Endothelial cell of umbilical vein (primary cell): ENCODE measurements at places on chromosomes 7 and 10. TPM values are rescaled to one million over a fixed set of nuclear protein-coding genes. Genes with fewer than 3 reads are reported as not detected.

GRCh38 chr7:110645060-110645459, 445.9 kb upstream of the LRRN3 start:
- no peak overlapping the region for H3K4me3 ChIP-seq
- no peaks in the 10 kb centered on the region for H3K36me3 ChIP-seq
- H3K27ac ChIP-seq = no peak overlapping the region
- no peak for DNase-seq
- H3K4me1 ChIP-seq = no peaks in the 10 kb centered on the region

NFE2L3 gene
- polyA plus RNA-seq = 29.6 and 30.8 TPM in 2 replicates

DNA sequence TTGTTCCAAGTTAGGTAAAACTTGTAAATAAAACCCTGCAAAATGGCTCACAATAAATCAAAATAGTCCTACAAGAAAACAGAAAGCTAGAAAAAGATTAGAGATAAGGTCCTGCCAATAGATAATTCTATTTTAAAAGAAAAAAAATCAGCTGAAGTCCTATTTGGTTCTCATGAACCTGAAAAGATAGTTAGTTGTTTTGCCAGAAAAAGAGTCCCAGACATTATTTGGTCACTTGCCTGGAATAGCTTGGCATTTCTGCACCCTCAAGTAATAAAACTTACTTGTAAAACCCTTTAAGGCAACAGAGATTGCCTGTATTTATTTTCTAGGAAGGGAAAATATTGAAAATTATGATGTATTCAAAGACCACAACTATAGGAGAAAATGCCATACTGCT, 47.7 kb downstream of the LRRN3 start:
- peak overlapping the region; percentile 86 for H3K27ac ChIP-seq
- no peaks in the 10 kb centered on the region for H3K27me3 ChIP-seq
- peak; percentile 3 for DNase-seq
- H3K36me3 ChIP-seq = no peaks in the 10 kb centered on the region
- peaks cover 20% of the 10 kb centered on the region for H3K4me1 ChIP-seq
- no peak overlapping the region for H3K4me3 ChIP-seq

DNA sequence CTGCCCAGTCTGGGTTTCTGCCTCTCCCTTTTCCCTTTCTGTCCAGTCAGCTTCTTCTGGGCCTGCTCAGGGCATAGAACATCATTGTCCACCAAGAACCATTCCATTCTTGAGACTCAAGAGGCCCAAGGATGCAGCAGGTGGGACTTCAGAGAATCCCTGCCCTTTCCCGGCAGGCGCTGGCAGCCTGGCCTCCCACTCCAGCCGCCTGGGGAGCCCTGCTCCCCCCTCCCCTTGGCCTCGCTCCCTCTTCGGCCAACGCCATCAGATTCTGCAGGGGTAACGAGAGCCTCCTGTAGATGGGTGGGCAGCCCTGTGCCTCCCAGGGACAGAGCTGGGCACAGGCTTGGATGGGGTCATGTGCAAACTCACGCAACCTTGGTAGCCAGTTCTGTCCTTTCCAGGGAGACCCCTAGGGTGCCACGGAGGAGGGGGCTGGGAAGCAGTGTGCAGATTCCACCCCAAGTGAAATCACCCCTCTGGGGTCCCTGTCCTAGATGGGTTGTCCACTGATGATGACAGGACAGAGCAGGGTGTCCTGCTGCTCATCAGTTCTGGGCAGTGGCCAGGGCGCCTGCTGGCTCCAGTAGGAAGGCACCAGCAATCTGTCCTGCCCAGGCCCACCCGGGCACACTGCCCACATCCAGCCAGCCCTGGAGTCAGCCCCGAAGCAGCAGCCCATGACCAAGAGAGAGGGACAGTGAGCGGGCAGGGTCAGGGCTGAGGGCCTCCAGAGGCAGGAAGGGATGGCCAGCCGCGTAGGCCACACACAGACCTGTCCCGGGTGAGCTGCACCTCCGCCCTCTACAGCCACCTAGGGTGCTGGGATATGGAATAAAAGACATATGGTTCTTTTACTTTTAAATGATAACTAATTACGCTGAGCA, 47.7 kb downstream of the RASGEF1A start:
- no peaks in the 10 kb centered on the region for H3K27me3 ChIP-seq
- no peaks in the 10 kb centered on the region for H3K36me3 ChIP-seq
- no peak for DNase-seq
- H3K4me3 ChIP-seq = no peak overlapping the region

NDUFB8 gene
- 516 and 526 TPM in 2 replicates for polyA plus RNA-seq

TRAPPC14 gene
- 13.3 and 15.6 TPM in 2 replicates for polyA plus RNA-seq
